ENCODE measurements at places on chromosomes 11 and 22. TPM values are rescaled to one million over a fixed set of nuclear protein-coding genes. Genes with fewer than 3 reads are reported as not detected.

DNA sequence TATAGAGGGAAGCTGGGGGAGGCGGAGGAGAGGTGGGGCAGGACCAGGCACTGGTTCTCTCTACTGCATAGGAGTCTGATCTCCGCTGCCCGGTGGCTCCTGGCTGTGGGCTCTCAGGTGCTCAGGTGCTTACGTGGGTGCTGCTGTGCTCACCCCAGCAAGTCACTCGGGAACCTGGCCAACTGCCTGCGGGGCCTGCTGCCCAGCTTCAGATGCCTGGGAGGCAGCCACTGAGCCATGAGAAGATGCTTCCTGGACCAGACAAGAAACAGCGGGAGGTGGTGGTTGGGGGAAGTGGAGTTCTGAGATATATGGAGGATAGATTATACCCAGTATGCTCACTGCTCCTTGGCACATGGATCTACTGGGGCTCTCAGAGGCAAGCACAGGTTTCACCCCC is 1303.4 kb downstream of the TBC1D22A start:
- no peak overlapping the region for H3K4me3 ChIP-seq
- H3K4me1 ChIP-seq, result no peaks in the 10 kb centered on the region
- no peaks in the 10 kb centered on the region for H3K36me3 ChIP-seq
- H3K27ac ChIP-seq, result no peak overlapping the region

GRCh38 chr11:93988912-93989311 is 32.2 kb upstream of the HEPHL1 start:
- H3K4me1 ChIP-seq, result no peaks in the 10 kb centered on the region
- H3K27me3 ChIP-seq, result no peaks in the 10 kb centered on the region
- H3K4me3 ChIP-seq, result no peak overlapping the region
- H3K27ac ChIP-seq, result no peak overlapping the region

DNA sequence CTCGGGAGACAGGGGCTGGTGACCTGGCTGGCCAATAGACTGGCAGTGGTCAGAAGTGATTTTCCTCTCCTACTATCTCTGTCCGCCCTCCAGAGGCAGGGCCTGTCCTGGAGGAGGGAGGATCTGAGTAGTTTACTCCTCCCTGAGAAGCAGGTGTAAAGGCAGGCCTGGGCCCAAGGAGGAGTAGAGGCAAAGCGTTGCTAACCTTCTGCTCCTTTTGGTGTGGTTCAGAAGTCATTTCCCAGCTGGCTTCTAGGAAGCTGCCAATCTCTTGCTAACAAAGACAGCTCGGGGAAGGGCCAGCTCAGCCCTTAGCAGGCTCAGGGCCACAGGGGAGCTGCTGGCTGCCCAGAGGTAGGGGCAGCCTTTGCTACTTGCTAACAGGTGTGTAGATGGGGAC is 151.1 kb upstream of the NECTIN1 start:
- H3K36me3 ChIP-seq, result no peaks in the 10 kb centered on the region
- no peak overlapping the region for H3K4me3 ChIP-seq
- no peaks in the 10 kb centered on the region for H3K27me3 ChIP-seq
- H3K4me1 ChIP-seq, result no peaks in the 10 kb centered on the region
- H3K27ac ChIP-seq, result no peak overlapping the region

DNA sequence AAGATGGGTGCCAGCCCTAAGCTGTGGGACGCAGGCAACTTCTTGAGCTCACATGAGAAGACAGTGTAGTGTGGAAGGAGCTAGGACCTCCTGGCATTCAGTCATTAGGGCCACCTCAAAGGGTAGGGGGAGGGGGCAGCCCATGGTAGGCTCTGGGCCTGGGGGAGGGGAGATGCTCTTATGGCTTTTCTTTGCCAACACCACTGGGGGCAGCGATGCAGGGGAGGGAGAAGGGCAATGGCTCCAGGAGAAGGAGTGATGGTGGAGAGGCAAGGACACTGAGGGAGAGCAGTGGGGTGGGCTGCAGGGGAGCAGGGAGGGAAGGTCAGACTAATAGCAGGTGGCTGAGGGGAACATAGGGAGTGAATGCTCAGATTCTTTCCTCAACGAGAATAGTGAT is 63.3 kb upstream of the SUSD2 start:
- H3K4me3 ChIP-seq, result no peak overlapping the region
- H3K27ac ChIP-seq, result no peak overlapping the region
- no peak for DNase-seq
- H3K36me3 ChIP-seq, result peaks cover 48% of the 10 kb centered on the region
- H3K27me3 ChIP-seq, result no peaks in the 10 kb centered on the region

GRCh38 chr11:20089367-20089766 is 70.9 kb downstream of the DBX1 start:
- peaks cover 43% of the 10 kb centered on the region for H3K36me3 ChIP-seq
- peaks cover 47% of the 10 kb centered on the region for H3K4me1 ChIP-seq
- no peaks in the 10 kb centered on the region for H3K27me3 ChIP-seq
- no peak for DNase-seq
- no peak overlapping the region for H3K27ac ChIP-seq
- no peak overlapping the region for H3K4me3 ChIP-seq

DNA sequence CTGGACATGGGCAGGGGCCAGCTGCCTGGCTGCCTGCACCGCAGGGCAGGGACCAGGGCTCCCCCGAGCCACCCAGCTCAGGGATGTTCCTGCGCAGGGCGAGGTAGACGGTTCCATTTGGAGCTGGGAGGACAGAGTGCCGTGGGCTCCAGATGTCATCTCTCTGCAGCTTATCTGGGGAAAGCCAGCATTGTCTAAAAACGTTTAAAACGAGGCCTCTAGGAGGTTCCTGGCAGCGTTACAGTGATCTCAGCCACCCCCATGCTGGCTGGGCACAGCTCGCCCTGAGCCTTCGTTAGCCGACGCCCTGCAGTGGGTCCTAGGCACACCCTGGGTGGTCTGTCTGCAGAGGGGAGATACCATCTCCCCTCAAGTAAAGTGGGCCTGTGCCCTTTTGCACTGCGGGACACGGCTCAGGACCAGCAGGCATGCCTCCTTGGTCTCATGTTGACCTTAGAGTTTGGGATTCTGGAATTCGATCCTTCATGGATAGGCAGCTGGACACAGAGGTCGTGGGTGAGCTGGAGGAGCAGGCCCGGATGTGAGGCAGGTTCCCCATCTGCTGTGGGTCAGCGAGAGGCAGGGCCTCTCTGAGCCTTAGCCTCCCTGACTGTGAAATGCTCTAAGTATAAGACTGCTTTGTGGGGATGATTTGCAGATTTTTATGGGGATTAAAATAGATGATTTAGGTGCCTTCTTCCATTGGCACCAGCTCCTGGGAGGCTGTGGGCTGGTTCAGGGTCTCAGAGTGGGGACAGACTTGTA is 14.1 kb downstream of the SYNGR1 start:
- H3K4me3 ChIP-seq, result no peak overlapping the region
- no peak for DNase-seq
- no peaks in the 10 kb centered on the region for H3K36me3 ChIP-seq

AIFM3 gene
- total RNA-seq, result 15.3 TPM

KRTAP5-10 gene
- total RNA-seq, result not detected

Data from HepG2 (cell line).